Ovary (tissue), 10 donors: ENCODE measurements at places on chromosomes 4 and X. TPM values are rescaled to one million over a fixed set of nuclear protein-coding genes. Genes with fewer than 3 reads are reported as not detected.

DNA sequence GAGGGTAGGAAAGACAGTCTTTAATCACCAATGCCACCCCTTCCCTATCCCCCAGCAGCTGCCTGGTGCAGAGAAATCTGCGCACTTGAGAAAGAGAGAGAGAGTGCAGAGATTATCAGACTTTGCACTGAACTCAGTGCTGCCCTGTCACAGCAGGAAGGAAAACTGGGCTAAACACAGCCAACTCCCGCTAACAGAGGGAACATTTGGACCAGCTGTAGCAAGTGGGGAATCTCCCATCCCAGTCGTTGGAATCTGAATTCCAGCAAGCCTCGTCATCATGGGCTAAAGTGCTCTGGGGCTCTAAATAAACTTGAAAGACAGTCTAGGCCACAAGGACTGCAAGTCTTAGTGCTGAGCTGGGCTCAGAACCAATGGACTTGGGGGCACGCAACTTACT lies 168.7 kb downstream of the DLG3 start:
- H3K27me3 ChIP-seq = no peaks in the 10 kb centered on the region
- no peak for DNase-seq
- no peak overlapping the region for H3K4me3 ChIP-seq
- no peaks in the 10 kb centered on the region for H3K4me1 ChIP-seq
- H3K27ac ChIP-seq = no peak overlapping the region

DNA sequence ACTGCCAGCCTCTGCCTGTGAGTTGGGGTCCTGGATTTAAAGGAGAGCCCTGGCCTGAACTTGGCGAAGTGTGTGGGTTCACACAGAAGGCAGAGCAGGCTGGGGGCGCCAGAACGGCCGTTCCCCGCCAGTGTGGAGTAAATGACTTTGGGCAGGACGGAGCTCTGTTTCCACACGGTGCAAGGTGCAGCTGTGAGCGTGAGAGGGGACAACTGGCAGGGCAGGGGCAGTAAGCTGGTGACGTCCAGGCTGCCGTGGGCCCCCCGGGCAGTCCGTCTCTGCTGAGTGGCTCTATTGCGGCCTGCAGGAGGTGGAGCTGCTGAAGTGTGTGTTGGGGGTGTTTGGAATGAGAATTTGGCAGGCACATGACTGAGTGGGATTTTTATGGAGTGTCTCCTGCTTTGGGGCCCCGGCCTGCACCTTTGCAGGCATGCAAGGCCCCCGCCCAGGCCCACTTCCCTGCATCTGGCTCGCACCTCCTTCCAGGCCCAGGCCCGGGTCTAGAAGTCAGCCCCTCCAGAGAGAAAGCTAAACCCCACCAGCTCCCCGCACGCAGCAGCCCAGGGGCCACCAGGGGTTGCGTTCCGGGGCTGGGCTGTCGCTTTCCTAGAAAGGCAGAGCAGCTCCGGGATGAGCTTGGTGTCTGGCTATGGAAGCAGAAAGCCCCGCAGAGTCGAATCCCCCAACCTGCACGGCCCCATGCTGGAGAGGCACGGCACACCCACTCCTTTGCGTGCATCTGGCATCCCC lies 62.2 kb upstream of the GRPEL1 start:
- peaks cover 2% of the 10 kb centered on the region for H3K4me1 ChIP-seq
- no peaks in the 10 kb centered on the region for H3K36me3 ChIP-seq
- DNase-seq = no peak
- H3K4me3 ChIP-seq = no peak overlapping the region

DNA sequence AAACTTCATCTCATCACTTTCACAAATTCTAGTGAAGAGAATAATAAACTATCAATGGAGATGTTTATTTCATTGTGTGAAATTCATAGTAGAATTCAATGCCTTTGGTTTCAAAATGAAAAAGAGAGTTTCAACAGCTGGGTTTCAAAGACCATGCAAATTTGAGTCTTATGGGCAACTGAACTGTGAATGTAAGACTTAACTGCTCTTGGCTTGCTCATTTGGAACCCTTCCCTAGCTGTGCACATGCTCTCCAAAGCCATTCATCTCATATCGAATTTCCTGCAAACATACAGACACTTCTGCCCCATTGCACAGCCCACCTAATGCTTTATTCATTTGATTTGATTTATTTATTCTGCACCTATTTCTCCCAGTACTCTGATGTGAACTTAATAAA lies 154.5 kb downstream of the GRXCR1 start:
- H3K27ac ChIP-seq = no peak overlapping the region
- H3K27me3 ChIP-seq = no peaks in the 10 kb centered on the region
- no peak overlapping the region for H3K4me3 ChIP-seq
- DNase-seq = no peak
- no peaks in the 10 kb centered on the region for H3K4me1 ChIP-seq

DNA sequence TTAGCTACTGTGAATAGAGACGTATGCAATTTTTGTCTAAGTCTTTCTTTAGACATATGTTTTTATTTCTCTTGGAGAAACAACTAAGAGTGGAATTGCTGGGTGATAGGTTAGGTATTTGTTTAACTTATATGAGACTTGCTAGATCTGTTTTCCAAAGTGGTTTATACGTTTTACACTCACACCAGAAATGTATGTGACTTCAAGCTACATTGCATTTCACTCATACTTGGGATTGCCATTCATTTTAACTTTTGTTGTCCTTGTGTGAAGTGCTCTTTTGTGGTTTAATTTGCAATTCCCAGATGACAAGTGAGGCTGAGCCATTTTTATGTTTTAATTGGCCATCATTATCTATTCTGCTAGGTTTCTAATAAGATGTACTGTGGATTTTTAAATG lies 817.2 kb downstream of the GLUD2 start:
- no peak for DNase-seq
- H3K4me1 ChIP-seq = no peaks in the 10 kb centered on the region
- H3K36me3 ChIP-seq = no peaks in the 10 kb centered on the region
- no peak overlapping the region for H3K27ac ChIP-seq

DNA sequence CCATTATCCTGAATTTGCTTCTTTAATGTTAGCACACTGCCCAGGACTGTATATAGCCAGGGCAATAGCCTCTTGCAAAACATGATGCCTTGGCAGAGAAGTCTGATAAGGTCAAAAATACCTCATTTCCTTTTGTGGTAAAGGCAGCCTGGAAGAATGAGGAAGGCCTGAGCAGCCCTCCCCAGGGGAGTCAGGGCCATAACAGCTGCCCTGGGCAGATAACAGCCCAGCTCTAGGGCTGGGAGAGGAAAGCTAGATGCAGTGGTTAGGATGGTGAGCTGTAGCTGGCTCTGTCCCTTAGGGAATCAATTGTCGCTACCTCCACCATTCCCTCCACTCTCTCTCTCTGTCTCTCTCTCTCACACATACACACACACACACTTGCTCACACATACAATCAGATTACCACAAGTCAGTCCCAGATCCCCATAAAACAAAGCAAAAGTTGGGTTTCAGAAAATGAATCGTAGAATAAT lies 29.2 kb downstream of the EFHC2 start:
- no peak for DNase-seq
- no peaks in the 10 kb centered on the region for H3K36me3 ChIP-seq
- H3K27me3 ChIP-seq = no peaks in the 10 kb centered on the region
- H3K27ac ChIP-seq = no peak overlapping the region

DNA sequence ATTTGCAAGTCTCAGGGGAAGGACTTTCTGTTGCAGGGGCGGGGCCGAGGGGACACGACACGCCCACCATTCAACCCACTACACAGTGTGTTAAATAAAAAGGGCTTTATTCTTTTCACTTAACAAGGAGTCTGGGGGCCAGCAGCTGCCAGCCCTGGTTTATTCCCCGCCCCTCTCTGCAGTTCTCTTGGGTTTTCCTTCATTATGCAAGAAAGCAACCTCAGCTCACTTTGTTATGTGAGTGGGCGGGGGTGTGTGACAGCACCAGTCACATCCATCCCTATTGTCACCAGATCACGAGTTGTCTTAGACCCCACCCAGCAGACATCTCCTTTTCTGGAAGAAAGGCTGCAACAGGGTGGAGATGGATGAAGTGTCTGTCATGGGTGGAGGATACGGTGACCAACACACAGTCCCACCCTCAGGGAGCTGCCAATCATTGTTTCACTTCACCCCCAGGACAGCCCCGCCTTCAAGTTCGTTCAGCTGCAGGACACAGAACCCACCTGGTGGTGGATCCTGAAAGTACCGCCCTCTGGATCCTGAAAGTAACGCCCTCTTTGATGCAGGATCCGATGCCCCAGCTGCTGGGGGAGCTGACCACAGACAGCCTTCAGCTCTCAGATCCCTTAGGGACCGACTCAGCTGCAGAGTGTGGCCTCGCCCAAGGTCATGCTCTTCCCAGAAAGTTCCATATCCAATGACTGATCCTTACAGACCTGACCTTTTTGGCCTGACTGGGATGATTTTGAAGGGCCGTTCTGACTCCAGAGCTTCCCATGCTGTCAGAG lies 79.6 kb downstream of the SMIM20 start:
- no peaks in the 10 kb centered on the region for H3K36me3 ChIP-seq
- H3K27me3 ChIP-seq = no peaks in the 10 kb centered on the region

- no peaks in the 10 kb centered on the region for H3K36me3 ChIP-seq
- H3K27me3 ChIP-seq = no peaks in the 10 kb centered on the region
- H3K4me3 ChIP-seq = no peak overlapping the region
- DNase-seq = no peak
These were observed 220.1 kb downstream of the RAB28 start for GRCh38 chr4:13263967-13264525.

DNA sequence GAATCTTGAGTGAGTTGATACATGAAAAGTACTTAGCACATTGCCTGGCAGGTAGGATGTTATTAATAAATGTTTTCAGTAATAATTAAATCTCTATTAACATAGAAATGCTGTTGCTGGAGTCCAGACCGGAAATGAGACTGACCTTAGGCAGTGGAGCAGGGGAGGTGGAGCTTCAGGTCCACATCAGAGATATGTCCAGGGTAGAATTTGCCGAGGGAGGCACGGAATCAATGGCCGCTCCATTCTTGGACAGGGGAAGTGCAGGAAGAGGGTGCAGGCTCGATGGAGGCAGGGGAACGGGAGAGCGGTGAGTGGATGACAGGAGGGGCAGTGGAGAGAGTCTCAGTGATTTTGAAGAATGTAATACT lies 107.3 kb downstream of the GATB start:
- H3K4me3 ChIP-seq = no peak overlapping the region
- DNase-seq = no peak
- no peaks in the 10 kb centered on the region for H3K27me3 ChIP-seq
- H3K27ac ChIP-seq = no peak overlapping the region
- H3K36me3 ChIP-seq = no peaks in the 10 kb centered on the region

- H3K4me1 ChIP-seq = peaks cover 2% of the 10 kb centered on the region
- no peaks in the 10 kb centered on the region for H3K36me3 ChIP-seq
- H3K27me3 ChIP-seq = no peaks in the 10 kb centered on the region
- no peak for DNase-seq
These were observed 134.3 kb downstream of the GUCY2F start for GRCh38 chrX:109347632-109348031.

DNA sequence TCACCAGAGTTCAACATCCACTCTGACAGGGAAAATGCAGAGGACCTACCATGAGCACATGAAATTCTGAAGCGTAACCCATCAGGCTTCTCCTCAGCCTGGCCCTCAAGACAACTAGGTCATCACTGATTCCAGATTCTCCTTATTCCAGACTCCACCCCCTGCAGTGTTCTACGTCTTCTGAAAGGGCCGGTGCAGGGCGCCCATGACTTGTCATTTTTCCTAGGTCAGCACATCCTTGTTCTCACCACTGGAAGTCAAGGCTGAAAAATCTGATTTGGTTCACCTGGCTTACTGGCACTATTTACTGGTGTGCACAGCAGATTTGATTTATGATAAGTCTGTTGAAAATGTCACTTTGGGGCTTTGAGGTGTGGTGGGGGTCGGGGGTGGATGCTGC lies 140.9 kb upstream of the KLF3 start:
- no peaks in the 10 kb centered on the region for H3K36me3 ChIP-seq
- no peak overlapping the region for H3K4me3 ChIP-seq
- H3K4me1 ChIP-seq = no peaks in the 10 kb centered on the region

DNA sequence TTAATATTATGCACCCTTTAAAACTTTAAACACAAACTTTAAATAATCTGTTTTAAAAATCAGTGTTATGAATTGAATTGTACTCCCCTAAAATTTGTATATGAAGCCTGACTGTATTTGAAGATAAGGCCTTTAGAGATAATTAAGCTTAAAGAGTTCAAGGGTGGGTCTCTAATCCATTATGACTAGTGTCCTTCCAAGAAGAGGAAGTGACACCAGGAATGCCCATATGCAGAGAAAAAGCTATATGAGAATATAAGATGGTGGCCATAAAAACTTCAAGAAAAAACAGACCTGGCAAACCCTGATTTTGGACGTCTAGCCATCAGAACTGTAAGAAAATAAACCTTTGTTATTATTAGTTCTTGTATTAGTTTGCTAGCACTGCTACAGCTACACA lies 29.0 kb downstream of the UGT2A2 start:
- no peak overlapping the region for H3K4me3 ChIP-seq
- H3K27me3 ChIP-seq = no peaks in the 10 kb centered on the region
- H3K4me1 ChIP-seq = no peaks in the 10 kb centered on the region
- no peak for DNase-seq

DNA sequence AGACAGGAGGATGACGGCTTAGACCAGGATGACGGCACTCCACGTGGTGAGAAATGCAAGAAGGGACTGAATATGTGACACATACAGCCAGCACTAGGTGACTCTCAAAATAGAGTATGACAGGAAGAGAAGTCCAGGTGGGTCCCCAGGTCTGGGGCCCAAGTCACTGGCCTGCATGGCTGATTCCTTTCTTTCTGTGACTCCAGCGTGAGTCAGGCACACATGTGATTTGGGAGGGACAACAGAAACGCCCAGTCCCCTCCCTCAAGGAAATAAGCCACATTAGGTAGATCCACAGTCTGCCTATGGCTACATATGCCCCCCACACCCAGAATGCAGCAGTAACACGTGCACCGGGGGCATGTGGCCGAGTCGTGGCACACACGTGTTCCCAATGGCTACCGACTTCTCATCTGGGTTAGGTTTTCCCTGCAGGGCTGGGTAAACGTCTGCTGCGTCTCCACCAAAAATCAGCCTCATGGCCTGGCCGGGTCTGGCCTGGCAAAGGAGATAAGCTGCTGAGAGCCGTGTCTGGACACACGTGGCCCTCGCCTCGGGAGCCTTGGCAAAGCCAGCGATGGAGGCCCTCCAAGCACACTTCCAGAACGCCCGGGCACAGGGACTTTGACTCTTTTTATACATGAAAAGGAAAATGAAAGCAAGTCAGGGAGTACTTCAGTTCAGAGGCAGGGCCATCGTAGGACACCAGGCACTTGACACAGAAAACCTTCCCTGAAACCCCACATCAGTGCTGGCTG lies 19.3 kb downstream of the SEL1L3 start:
- DNase-seq = no peak
- H3K4me1 ChIP-seq = no peaks in the 10 kb centered on the region
- no peak overlapping the region for H3K4me3 ChIP-seq
- H3K36me3 ChIP-seq = no peaks in the 10 kb centered on the region
- no peaks in the 10 kb centered on the region for H3K27me3 ChIP-seq
- no peak overlapping the region for H3K27ac ChIP-seq

GRCh38 chr4:61224573-61224972 lies 24.4 kb downstream of the ADGRL3 start:
- no peaks in the 10 kb centered on the region for H3K27me3 ChIP-seq
- no peaks in the 10 kb centered on the region for H3K36me3 ChIP-seq
- H3K4me3 ChIP-seq = no peak overlapping the region
- DNase-seq = no peak
- H3K27ac ChIP-seq = no peak overlapping the region
- no peaks in the 10 kb centered on the region for H3K4me1 ChIP-seq

Gene FAM47A
- total RNA-seq = not detected

Gene CYLC1
- not detected for total RNA-seq

Gene RHOXF2B
- 0.12 TPM for total RNA-seq

Gene CHIC1
- 11.0 TPM for total RNA-seq

Gene SPOCK3
- total RNA-seq = 0.50 TPM

Gene TXK
- total RNA-seq = 0.20 TPM

Gene PLK4
- total RNA-seq = 1.6 TPM

Gene WAS
- total RNA-seq = 0.95 TPM
